ENCODE measurements at places on chromosomes 6 and 20.

DNA sequence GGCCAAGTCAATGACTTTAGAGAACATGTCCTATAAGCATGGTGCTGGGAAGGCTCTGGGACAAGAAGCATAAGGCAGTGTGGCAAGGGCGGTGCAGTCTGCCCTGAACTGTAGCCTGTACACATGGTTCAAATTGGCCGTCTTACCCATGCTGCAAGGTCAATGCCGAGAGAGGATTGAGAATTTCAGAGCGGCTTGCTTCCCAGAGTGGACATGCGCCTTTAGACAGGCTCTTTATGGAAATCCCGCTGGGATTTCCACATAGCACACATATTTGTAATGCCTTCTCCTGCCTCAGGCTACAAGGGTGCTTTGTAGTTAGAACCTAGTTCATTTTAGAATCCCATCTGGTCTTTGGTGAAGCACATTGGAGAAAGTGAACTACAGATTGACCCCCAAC, 36.1 kb upstream of the CEP162 start:
- no peak for DNase-seq

- DNase-seq: no peak
Observed at GRCh38 chr6:111806165-111806547, 67.1 kb downstream of the FYN start.

DNA sequence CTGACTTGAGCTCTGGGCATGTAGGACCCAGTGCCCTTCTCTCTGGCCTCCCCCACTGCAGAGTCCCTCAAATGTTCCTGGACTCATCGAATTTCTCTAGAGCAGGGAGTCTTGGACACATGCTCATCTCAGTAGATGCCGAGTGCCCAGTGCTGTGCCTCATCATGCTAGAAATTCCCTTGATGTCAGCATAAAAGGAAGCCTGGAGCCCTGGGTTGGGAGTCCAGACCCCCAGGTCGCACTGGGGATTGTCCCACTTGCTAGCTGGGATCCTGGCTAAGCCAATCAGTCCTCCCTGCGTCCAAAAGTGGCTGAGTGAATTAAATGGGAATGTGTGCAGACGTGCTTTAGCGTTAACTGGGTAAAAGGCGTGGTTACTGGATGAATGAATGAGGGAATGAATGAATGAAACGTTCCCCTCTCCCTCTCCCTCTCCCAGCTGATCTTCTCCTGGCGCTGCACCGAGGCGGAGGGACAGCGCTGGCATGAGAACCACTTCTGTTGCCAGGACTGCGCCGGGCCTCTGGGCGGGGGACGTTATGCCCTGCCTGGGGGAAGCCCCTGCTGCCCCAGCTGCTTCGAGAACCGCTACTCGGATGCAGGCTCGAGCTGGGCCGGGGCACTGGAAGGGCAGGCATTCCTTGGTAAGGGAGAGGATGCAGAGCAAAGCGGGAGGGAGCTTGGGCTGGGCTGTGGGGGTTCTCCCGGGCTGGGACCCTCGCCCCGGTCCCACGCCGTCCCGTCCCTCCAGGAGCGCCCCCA, 1.6 kb upstream of the TOMM6 start:
- no peak for DNase-seq

GRCh38 chr6:41040940-41041536, 1.2 kb upstream of the TSPO2 start:
- DNase-seq: no peak

DNA sequence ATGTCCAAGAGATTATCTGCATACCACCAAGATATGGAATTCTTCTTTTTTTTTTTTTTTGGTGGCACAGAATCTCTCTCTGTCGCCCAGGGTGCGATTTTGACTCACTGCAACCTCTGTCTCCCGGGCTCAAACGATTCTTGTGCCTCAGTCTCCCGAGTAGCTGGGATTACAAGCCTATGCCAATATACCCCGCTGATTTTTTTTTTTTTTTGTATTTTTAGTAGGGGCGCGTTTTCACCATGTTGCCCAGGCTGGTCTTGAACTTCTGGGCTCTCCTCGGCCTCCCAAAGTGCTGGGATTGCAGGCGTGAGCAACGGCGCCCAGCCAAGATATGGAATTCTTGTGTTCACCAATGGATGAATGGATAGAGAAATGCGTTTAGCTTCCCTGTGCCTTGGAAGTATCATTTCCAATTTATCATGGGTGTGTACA, 31.0 kb downstream of the POM121L2 start:
- no peak for DNase-seq

GRCh38 chr20:45345104-45345936, 2.9 kb downstream of the SDC4 start:
- DNase-seq: no peak

DNA sequence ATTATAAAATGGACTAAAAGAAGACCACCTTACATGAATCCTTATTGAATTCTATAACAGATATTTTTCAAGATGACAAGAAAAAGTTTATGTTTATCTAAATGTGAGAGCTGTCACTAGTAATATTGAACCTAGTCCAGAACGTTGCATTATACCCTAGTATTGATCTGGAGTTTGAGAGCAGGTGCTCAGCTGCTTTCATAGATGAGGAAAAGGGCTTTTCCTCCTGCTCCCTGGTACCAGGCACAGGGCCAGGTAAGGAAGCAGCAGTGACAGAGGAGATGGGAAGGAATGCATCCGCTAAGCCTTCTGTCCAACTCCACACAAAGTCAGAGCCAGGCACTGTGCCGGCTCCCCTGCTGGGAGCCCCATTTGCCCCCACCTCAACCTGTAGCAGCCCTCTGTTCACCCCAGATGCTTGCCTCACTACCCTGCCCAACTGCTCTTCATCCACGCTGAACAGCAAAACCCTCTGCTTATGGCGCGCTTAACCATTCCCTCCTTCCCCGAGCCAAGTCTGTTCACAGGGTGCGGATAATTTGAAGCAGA, 393.1 kb downstream of the FRK start:
- DNase-seq: no peak

DNA sequence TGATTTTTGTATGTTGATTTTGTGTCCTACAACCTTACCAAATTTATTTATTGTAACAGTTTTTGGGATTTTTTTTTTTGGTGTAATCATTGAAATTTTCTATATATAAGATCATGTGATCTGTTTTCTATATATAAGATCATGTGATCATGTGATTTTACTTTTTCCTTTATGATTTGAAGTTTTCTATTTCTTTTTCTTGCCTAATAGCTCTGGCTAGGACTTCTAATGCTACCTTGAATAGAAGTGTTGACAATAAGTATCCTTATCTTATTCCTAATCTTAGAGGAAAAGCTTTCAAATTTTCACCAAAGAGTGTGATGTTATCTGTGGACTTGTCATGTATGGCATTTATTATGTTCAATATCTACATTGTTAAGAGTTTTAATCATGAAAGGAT, 69.7 kb downstream of the TNFAIP3 start:
- no peak for DNase-seq

- DNase-seq: no peak
Observed at GRCh38 chr6:2563635-2564034, 187.1 kb downstream of the MYLK4 start.

Measured in activated T-cell treated with anti-CD3 and anti-CD28 coated beads for 1 hour (primary cell).